Epithelial cell of proximal tubule (primary cell): ENCODE measurements at places on chromosomes 7 and 10. TPM values are rescaled to one million over a fixed set of nuclear protein-coding genes. Genes with fewer than 3 reads are reported as not detected.

GRCh38 chr10:62614389-62615157, 189.9 kb upstream of the ADO start:
- DNase-seq, result no peak

GRCh38 chr7:115635876-115636275, 394.7 kb downstream of the TFEC start:
- no peak for DNase-seq

DNA sequence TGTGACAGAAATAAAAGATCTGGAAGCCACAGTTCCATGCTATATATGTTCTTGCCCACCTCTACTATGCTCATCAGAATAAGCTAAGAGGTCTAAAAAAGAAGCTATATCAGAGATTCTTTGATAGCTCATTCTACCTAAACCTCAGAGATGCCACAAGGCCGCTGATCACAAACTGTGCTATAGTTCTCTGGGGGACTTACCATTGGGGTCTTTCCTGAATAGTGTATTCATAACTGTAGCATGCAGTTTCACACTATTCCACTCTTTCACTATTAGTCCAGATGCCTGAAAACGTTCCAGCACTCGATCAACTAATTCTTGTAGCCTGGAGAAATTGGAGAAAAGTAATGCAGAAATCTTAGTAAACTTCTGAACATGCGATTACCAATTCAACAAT, 44.5 kb upstream of the SPOCK2 start:
- DNase-seq, result no peak

GRCh38 chr7:129434675-129435318, 565 bp downstream of the STRIP2 start:
- DNase-seq, result no peak

DNA sequence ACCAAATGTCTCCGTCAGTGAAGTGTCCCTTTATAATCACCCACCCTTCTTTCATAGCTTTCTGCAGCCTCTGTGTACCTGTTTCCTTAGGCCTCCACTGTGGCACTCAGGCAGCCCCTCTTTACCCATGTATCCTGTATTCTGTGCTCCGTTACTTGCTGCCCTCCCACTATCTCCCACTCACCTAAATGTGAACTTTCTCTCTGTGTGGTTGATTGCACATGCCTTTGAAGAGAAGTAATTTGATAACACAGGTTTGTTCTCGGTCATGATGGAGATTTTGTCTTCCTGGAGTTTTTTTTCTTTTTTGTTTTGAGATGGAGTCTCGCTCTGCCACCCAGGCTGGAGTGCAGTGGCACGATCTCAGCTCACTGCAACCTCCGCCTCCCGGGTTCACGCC, 61.5 kb downstream of the REEP3 start:
- no peak for DNase-seq

GRCh38 chr7:32948202-32948601, 9.0 kb upstream of the FKBP9 start:
- no peak for DNase-seq

DNA sequence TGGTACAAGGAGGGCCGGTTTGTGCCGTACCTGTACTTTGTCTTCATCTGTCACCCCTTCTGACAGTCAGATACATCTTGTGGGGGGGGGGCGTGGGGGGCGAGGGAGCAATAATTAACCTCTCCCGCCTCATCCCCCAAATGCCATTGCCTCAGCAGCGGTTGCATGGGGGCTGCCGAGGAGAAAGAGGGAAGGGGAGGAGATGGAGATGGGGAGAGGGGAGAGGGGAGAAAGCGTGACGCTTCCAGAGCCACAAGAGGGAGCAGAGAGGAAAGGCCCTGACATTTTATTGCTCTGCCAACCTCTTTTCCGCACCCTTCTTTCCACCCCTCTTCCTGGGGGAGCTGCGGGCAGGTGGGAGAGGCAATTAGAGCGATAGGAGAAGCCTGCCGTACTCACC, 11.8 kb downstream of the KAZALD1 start:
- DNase-seq, result no peak

GRCh38 chr7:150931199-150931869, 46.8 kb downstream of the KCNH2 start:
- no peak for DNase-seq

- DNase-seq, result no peak
These were observed 2.9 kb downstream of the HYAL4 start for GRCh38 chr7:123847868-123848267.

DNA sequence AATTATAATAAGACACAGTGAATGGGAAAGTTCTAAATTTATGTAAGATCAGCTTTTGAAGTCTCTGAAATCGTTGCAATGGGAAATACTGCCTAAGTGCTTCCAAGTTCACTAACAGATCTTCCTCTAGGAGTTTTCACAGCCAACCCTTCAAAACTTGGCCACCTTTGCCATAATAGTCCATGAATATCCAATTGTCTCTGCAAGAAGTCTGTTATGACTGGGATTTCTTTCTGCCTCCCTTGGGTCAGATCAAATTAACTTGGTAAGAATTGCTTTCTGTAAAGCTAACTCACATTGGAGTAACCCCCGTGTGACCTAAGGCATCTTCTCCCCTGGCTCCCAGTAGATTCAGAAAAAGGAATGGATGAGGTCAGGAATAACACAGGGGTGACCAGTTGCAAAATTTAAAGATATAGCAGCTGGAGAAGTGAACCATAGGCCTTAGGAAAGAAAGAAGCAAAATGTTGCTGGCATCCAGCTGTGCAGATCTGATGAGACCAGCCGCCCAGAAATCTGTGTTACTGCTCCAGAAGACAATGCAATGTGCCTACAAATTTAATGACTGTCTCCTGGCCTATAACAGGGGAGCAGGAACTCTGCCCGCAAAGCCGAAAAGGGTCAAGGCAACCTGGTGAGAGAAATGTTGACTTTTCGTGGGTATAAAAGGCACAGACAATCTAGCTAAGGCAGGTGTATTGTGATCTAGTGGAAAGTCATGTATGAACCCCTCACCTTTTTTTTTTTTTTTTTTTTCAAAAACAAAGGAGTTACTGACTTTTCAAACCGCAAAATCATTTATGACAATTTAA, 7.5 kb upstream of the OPTN start:
- DNase-seq, result no peak

DNA sequence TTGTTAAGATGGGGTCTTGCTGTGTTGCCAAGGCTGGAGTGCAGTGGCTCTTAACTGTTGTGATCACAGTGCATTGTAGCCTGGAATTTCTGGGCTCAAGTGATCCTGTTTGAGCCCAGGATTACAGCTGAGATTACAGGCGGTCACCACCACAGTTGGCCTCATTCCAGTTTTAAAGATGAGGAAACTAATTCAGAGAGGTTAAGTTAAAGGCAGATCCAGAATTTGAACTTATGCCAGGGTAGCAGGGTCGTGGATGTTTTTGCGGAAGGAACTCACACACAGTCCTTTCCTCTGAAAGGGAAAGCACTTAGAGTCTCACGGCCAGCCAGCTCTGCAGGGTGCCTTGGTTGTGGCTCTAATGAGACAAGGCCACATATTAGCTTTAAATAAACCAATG, 84.7 kb downstream of the MMRN2 start:
- no peak for DNase-seq

DNA sequence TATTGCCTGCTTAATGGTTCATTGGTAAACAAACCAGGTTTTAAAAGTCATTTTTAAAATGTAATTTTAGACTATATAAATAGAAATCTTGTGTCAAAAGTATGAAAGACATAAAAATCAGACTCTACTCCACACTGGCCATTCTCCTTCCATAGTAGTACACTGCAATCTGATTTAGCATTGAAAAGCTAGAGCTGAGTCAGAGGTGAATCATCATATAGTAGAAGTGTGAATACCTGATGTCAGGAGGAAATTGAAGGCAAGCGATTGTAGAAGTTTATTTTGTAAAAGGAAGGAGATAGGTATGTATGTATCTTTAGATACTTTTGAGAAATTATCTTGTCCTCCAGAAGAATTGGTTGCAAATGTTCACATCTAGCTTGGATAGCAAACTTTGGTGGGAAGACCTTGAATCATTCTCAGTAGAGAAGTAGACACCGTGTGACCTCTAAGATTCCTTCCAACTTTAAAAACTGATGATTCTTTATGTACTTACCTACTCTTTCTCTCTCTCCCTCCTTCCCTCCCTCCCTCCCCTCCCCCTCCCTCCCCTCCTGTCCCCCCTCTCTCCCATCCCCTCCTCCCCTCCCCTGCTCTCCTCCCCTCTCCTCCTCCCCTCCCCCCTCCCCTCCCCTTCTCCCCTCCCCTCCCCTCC, 88.1 kb downstream of the BTAF1 start:
- DNase-seq, result peak; percentile 50

DNA sequence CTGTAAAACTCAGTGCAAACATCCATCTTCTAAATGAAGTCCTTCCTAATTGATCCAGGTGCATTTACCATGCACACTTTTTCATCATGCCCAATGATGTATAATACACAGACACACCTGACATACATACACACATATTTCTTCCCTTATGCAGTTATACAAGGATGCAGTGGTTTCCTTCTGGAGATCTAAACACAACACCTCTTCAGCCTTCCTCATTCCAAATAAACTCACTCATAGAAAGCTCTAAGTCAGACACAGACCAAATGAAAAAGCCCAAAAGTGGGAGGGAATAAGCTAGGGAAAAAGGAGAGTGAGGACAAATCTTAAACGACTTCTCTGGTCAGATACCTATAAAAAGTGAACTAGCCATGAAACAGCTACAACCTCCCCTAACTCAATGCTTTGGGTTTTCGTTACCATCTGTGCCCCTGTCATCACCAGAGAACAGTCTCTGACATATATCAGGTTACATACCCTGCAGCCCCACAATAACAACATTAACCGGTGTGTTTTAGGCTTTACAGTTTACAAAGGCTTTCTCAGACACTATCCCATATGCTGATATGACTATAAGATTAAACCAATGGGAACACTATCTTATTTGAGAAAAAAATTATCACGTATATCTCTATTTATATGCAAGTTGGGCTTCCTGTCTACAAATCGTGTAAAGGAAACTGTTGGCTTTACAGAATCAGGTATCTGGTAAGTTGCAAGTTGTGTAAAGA, 675.2 kb downstream of the PHTF2 start:
- no peak for DNase-seq

GRCh38 chr7:22723181-22723601, 3.8 kb upstream of the IL6 start:
- no peak for DNase-seq

DNA sequence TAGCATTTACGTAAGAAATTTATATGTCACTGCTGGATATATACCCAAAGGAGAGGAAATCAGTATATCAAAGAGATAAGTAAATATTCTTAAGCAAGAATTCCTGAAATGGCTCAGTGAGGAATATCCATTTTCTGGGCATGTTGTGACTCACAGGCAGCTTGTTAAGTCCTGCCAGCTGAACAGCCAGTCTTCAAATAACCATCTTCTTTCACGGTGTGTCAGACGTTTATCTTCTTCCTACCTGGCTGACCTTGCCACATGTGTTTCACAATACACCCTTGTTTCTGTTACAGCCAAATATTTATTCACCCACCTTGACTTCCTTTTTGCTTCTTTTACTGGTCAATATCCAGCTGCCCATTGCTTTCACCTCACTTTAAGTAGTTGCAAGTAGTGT, 648.1 kb downstream of the ANKRD7 start:
- DNase-seq, result no peak

GRCh38 chr7:108201766-108202165, 71.6 kb upstream of the LAMB4 start:
- no peak for DNase-seq

DNA sequence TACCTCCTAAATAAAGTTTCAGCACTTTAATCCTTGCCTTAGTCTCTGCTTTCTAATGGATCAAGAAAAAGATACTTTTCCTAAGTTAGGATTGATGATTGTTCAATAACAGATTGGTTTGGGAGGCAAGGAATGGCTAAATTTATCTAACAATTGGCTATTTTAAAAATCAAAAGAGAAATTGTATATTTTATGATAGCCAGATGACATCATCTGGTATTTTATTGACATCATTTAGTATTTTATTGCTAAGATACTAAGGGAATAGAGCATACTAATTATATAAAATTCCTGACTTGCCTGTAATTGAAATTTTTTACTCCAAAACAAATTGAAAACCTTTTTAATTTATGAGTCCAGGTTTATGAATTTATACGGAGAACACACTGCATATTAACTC, 19.3 kb upstream of the FAM13C start:
- DNase-seq, result no peak

- no peak for DNase-seq
These were observed 35.0 kb downstream of the SUFU start for GRCh38 chr10:102538811-102539210.

DNA sequence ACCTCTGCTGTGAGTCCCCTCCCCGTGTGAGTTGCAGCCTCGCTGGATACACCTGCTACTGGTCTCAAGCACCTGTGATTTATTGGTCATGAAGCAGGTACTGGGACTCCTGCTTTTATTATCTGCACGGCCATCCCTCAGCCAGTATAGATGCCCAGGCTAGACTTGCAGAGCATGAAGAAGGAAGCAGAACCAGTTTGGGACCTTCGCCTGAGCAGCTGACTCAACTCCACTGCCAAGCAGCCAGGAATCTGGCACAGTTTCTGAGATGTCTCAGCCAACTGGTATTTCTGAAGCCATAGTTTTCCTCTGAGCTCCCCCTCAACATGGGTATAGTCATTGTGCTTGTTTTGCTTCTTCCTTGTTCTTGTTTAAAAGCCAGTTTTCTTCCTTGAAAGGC, 28.0 kb upstream of the SLC39A12 start:
- DNase-seq, result peak; percentile 61

GRCh38 chr7:154167051-154167450, 114.9 kb downstream of the DPP6 start:
- no peak for DNase-seq

DNA sequence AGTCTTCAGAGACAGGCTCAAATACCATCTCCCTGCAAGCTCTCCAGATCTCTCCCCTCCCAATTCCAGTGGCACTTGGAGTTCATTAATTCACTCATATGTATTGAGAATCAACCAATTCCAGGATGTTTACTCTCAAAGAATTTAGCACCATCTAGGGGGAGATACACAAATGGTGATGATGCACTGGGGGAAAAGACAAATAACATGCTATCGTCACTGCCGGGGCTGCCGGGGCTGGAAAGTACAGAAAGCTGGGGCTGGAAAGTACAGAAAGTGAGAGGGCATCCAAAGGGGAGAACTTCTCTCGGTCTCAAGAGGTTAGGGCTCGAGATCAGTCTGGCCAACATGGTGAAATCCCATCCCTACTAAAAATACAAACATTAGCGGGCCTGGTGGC, 118.7 kb downstream of the MKX start:
- DNase-seq, result no peak

DNA sequence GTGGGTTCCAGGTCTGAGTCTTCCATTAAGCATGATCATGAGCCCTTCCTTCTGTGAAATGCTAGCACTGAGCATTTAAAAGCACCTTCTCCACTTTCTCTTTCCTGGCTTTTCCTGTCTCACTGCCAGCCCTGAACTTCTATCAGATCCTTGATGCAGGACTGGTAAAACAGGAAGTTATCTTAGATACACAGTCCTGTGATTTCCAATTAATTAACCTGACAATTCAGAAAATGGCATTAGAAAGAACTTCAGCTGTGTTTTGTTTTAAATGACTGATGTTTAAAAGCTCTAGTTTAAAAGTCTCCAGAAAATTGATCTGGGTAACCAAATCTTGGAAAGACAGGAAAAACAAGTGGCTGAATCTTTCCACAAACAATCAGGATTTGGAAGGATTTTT, 79.0 kb upstream of the MACROH2A2 start:
- DNase-seq, result no peak

OR2A1 gene
- total RNA-seq, result 0.17 TPM in 1 of 2 replicates, not detected in the other

ACBD5 gene
- 19.4 and 25.2 TPM in 2 replicates for total RNA-seq

KCND2 gene
- 0.07 and 0.12 TPM in 2 replicates for total RNA-seq

SFRP5 gene
- not detected in 2 replicates for total RNA-seq

TRPV5 gene
- not detected in 2 replicates for total RNA-seq

PON3 gene
- total RNA-seq, result not detected in 2 replicates

EBF3 gene
- total RNA-seq, result not detected in 2 replicates

ASZ1 gene
- not detected in 2 replicates for total RNA-seq

EIF5AL1 gene
- total RNA-seq, result 0.35 and 0.43 TPM in 2 replicates

AVPI1 gene
- 6.5 and 12.0 TPM in 2 replicates for total RNA-seq

GRB10 gene
- 33.4 and 46.7 TPM in 2 replicates for total RNA-seq
